Activated T-helper 1 cell treated with Interleukin-2 at 50 U/mL for 16 hours (primary cell): ENCODE measurements at places on chromosomes 11 and 22.

GRCh38 chr11:117427356-117427874 lies 99.8 kb downstream of the CEP164 start:
- no peak for DNase-seq

DNA sequence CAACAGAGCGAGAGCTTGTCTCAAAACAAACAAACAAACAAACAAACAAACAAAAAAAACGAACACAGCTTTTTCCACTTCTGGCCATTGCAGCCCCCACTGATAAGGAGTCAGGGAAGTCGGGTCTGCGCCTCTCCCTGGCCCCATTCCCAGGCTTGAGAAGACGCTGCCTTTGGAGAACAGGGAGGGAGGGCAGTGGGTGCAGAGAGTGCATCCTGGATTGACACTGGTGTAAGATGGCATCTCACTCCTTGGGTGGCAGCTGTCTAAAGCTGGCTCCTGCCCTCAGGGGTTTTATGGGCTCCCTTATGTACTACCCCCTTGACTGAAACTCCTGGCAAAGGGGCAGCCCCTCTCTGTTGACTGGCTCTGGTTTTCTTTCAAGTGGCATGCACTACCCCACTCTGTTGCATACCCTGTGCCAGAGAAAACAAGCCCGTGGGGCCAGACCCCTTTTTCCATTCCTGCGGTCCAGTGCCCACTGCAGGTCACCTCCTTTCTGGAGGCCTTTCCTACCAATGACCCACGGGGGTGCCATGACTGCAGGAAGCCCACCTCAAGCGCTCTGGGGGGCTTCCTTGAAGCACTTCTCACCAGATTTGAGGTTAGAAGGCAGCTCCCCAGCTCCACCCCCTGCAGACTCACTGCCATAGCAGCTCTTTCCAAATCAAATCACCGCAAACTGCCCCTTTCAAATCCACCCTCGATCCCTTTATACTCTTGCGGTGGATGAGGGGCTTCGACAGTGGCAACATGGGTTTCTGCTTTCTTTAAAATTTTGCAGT lies 12.7 kb downstream of the DRAP1 start:
- no peak for DNase-seq

DNA sequence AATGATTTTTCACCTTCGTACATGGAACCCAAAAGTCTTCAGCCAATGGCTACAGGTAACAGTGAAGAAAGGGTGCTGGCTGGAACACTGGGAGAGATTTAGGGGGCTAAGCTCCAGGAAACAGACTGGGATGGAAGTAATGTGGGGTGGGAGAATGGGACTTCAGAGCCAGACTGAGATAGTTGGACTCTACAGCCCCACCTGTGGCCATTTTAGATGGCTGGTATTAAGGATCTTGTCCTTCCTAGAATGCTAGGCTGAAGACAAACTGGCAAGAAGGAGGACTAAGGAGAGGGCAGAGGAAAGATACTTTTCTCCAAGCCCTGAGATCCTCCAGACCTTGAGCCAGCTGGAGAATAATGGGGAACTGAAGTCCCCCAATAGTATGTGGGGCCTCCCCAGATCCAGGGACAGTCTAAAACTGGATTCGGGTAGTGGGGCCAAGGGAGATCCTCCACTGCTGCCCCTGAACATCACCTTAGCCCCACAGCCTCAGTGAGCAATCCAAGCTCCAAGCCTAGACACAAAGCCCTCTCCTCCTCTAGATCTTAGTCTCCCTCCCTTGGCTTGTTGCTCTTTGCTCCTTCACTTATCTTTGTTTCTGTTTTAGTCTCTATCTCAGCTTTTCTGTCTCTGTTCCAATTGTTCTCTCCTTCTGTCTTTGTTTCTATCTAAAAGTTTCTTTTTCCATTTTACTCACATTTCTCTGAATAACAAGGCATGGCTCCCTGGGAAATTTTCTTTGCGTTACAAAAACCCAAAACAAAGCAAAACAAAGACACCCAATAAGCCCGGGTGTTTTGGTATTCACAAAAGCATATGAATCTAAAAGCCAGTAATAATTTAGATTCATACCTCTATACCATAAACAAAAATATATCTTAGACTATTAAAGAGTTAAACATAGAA lies 16.2 kb upstream of the RRAS2 start:
- no peak for DNase-seq

- DNase-seq, result no peak
Measured at GRCh38 chr11:104841185-104841584, 57.1 kb downstream of the CASP12 start.
